ENCODE measurements at places on chromosomes 3 and 15.
A peak's percentile ranks its signal among the peaks of the same experiment; 100 is the strongest.

DNA sequence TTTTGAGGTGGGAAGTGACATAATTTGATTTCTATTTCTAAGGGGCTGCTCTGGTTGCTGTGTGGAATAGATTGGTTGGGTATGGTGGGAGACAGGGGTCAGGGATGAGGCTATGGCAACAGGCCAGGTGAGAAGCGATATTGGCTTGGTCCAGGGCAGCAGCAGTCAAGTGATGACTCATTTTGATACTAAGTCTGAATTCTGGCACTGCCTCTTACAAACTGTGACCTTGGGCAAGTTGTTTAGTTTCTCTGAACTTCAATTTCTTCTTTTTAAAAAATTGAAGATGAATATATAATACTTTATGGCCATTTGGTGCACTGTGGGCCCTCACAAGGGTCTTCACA lies 40.4 kb upstream of the CLSTN2 start:
- DNase-seq: no peak

DNA sequence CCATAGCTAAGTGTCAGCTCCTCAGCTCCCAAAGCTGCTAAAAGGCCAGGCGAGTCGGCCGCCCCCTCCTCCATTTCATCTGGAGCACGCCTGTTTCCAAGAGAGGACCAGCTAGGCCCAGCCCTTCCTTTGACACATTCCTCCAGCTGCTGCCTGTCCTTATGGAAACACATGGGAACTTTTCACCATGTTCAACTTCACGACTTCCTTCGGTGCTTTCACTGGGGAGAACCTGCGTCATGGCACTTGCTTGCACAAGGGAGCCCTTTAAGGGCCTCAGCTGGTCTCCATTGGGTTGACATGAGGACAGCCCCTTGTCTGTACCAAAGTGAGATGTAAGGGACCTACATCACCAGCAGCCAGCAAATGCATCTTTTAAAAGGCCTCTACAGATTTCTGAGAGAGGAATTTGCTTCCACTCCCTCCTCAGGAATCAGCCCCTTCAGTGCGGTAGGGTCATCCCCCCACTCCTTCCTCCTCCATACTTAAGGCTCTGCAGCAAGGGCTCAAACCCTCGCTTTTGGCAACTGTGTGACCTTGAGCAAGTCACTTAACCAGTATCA lies 2.1 kb downstream of the MAGI1 start:
- no peak for DNase-seq

- DNase-seq: no peak
Observed at GRCh38 chr3:89925976-89926375, 818.6 kb downstream of the EPHA3 start.

GRCh38 chr3:169940470-169941181 lies 26.0 kb upstream of the SEC62 start:
- DNase-seq: peak; percentile 35

DNA sequence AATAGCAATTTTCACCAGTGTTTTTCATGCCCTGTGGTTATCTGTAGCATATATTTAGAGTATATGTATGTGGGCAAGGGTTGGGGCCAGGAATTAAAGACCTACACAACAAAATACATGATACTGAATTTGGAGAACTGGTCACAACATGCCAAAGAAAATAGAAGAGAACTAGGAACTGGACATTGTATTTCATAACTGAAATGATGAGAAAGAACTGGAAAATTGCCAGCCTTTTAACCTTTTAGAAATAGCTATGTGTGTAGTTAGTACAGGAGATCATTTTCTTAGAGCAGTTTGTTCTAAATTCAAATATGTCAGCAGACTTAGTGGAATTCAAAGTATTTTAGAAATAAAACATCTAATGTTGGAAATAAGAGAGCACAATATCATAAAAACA lies 227.1 kb upstream of the CGNL1 start:
- no peak for DNase-seq

DNA sequence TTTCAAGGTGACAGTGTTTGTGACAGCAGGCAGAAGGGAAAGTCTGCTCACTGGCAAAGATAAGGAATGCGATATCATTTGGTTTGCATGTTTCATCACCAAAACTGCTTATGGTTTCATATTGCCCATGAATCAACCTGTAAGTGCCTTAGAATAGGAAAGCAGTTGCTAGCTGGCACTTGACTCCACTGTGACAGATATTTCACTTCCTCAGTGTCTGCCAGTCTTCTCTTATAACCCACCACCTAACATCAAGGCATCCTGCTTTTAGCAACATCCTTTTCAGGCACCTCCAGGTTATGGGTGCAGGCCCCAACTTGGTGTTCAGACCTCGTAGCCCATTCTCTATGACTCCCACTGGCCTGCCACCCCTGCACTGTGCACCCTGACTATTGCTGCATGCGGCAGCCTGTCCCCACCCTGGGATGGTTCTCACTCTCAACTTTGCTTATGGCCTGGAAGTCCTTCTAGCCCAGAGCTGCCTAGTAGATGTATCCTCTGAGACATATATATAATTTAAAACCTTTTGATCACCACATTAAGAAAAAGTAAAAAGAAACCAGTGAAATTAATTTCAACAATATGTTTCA lies 154.4 kb upstream of the RARB start:
- DNase-seq: no peak

DNA sequence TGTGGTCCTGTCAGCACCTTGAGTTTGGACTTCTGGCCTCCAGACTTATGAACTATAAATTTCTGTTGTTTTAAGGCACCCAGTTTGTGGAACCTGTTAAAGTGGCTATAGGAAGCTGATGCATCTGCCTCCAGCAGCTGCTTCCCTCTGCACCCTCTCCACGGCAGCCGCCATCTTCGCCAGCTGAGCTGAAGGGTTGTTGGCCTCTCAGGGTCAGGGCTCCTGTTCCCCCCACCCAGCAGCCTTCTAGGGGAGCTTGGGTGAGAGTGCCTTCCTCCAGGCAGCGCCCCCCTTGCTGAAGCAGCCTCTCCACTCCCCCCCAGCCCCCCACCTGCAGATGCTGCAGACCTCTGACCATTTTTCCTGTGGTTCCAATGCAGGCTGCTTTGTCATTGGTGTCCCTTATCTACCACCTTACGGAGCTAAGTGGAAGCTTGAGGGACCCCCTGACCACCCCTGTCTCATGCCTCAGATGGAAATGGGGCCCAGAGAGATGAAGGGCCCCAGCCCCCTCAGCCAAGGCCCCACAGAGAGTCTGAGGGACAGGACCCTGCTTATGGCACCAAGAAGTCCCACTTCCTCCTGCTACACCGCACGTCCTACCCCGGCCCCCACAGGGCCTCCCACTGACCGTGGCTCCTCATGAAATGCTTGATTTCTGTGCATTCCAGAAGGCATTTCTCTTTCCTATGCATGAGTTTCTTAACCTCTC lies 61.4 kb upstream of the TLE3 start:
- no peak for DNase-seq

DNA sequence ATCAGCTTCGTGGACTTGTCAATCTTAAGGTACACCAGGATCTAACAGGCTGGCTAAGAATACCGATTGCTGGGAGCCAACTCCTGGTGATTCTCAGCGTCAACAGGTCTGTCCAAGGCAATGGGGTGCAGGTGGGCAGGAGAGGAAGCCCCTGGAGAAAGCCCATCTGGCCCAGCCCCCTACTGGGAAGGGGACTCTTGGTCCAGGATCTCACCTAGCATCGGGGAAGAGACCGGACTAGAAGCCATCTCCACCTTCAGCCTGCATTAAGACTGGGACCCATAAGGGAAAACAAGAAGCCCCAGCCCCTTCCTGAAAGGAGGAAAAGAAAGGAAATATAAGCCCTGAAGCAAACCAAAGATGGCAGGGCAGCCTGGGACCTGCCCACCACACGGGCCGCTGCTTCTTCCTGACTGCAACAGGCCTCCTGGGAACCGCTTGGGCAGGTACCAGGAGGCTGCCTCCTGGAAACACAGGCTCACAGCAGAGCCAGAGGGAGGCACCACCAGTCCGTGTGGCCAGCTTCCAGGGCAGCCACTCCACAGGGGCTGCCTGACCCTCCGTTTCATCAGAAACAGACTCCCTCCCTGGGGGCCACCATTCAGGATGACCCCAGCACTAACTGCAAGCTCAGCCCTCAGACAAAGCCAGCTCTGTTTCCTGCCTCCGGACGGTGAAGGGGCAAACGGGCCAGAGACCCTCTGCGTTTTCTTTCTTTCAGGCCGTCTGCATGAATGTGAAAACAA lies 100.2 kb downstream of the LRIG1 start:
- DNase-seq: no peak

DNA sequence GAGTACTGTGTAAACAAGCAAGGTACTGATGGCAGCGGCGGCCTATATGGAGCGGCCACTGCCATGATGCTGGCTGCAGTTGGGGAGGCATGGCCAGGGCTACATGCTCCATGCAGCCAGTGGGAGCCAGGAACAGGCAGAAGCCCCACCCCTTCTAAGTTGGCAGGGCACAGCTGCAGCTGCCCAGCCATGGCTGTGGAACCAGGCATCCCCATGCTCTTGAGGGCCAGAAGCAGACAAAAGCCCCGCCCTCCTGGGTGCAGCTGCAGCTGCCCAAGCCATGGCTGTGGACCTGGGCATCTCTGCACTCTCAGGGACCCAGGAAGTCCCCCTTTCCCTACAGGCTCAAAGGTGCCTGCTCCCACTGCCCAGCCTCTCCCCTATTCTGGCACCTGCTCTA lies 150.9 kb downstream of the FMN1 start:
- no peak for DNase-seq

DNA sequence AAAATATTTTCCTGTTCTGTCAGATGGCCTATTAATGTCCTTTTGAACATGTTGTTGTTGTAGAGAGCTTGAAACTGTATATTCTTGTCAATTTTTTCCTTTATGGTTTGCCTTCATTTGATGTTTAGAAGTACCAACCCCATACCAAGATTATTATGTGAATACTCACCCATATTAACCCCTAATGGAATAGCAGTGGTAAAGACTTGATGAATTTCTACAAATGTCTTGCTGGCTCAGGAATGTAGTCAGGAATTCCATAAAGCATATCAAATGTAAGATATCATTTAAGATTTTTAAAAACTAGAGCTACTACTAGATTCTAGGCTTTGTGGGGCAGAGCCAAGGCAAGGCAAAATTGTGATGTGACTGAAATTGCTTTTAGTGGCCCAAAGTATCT lies 30.0 kb downstream of the MYO5A start:
- DNase-seq: no peak

DNA sequence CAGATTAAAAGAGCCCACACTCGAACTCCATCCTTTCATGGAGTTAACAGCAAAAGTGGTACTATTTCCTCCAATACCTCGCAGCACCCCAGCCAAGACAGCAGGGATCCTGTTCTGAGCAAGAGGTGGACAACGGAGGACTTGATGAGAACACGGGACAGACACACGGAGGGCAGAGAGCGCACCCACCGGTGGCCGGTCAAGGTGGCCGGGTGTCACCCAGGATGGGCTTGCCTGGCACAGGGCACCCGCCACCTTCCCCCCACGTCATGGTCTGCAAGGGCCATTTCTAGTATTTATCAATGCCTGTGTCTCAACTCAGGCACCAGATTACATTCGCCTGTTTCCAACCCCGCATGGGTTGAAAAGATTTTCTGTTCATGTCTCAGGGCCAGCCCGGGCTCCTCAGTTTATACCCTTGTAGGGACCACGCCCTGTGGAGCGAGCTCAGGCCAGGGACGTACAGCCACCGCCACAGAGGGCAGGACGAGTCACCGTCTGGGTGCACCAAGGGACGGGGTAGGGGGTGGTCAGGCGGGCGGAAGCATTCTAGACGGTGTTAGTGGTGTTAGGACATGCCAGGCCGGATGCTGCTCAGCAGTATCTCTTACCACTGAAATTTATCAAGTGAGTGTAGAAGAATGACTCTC lies 64.2 kb downstream of the CYFIP1 start:
- no peak for DNase-seq

GRCh38 chr3:70984776-70985482 lies 598.6 kb downstream of the FOXP1 start:
- DNase-seq: no peak

DNA sequence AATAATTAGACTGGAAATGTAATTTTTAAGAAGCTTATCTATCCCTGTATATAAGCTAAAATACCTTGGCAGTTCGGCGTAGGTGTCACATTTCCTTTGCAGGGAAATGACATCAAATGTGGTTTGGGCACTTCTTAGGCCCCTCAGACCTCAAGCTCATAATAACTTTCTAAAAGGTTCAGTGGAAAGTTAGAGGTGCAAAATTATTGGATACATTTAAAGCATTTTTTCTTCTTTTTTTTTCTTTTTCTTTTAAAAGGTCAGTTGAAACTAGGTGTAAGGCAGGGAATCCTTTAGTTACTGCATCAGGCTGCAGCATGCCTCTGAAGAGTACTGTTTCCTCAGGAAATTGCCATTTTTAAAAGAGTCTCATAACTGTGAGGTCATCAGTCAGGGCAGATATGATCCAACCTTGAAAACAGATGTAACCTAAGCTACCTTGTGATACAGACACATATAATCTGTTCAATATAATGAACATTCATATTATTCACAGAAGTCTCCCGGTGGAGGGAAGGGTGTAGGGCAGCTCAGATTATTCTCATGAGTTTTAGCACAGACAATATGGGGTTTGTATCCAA lies 4.8 kb downstream of the SACM1L start:
- peak; percentile 57 for DNase-seq

DNA sequence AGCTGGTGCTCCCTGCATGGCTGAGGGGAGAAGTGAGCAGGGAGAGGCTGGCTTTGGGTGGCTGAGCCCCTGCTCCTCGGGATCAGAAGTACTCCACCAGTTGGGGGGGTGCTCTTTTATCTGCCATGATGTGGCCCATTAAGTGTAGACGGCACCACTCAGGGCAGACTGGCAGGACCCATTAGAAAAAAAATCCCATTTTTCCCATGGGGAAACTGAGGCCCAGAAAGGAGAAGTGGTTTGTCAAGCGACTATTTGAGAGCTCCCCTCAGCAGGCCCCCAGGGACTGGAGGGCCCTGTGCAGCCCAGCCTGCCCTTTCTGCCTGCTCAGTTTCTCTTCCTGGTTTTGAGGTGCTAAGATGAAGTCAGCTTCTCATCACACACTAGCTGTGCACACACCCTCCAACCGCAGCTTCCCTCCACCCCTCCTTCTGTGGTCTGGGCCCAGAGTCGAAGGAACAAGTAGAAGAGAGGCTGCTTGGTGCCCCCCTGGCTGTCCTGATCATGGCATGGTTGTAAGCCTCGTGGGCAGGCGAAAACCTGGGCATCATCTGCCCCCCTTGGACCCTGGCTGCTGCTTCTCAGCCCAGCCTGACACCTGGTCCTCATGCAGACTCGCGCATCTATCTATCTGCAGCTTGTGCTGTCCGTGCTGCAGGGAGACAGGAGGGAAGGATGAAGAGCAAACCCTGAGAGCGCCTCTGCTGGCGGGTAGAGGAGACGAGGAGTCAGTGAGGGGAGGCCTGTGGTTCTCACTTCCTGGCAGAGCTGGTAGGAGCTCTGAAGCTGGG lies 5.6 kb downstream of the CSK start:
- DNase-seq: peak; percentile 90

DNA sequence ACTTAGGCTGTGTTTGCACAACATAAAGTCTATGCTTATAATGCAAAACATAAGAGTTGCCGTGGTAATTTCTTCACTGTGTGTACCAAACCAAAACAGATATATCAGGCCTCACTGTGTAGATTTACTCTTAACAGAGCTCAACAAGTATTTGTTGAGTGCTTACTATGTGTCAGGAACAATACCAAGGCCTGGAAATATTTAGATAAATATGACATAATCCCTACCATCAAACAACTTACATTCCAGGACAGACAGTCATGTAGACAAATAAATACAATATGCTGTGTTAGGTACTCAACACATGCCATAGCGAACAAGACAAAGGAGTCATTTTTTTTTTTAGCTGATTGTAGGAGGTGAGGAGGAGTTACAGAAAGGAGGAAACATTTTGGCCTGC lies 554.0 kb downstream of the NSUN3 start:
- no peak for DNase-seq

Data from CD4-positive, alpha-beta T cell treated with Interleukin-1 beta for 1 hour (primary cell).